ENCODE measurements at places on chromosomes 2 and 18.

DNA sequence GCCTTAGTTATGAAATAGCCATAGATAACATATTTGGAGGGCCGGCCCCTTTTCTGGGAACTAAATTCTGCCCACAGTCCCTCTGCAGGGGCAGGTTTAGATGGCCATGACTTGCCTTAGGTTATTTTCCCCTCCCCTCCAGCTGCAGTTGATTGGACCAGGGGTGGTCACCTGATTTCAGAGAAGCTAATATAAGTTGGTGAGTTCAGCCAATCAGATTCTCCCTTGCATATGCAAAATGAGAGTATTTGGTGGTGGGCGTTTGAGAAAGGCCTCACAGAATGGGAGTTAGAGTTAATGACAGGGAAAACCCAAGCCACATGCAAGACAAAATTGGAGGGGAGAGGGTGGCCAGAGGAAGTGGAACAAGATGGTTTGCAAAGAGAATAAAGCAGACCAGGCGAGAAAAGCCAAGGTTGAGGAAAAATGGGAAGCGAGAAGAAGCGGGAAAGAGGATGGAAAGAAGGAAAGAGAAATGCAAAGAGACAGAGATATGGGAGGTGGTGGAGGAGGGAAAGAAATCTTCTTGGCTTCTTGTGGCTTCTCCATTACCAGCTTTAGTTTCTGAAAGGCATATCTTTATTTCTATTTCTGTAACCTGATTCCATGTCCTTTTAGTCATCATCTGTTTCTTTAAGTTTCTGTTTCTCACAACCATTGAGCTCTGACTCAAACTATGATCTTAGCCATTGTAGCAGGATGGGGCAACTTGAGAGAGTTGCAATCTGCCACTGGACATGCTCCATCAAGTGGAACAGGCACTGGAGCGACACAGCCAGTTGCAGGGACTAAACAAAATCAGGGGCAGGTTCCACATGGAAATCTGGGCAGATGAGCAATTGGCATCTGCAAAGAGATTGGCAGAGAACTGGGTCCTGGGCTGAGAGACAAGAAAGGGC, 108.1 kb upstream of the SIX3 start:
- peak overlapping the region; percentile 60 for H3K4me3 ChIP-seq
- no peaks in the 10 kb centered on the region for H3K36me3 ChIP-seq
- DNase-seq, result peak; percentile 35
- H3K4me1 ChIP-seq, result peaks cover 55% of the 10 kb centered on the region
- H3K27ac ChIP-seq, result peak overlapping the region; percentile 36

GRCh38 chr2:103738108-103738507, 976.3 kb downstream of the TMEM182 start:
- DNase-seq, result no peak
- H3K4me1 ChIP-seq, result no peaks in the 10 kb centered on the region
- no peak overlapping the region for H3K4me3 ChIP-seq
- no peaks in the 10 kb centered on the region for H3K27me3 ChIP-seq

GRCh38 chr18:79387214-79387613, 8.5 kb upstream of the NFATC1 start:
- H3K27me3 ChIP-seq, result peaks cover 31% of the 10 kb centered on the region
- H3K27ac ChIP-seq, result no peak overlapping the region
- peaks cover 14% of the 10 kb centered on the region for H3K4me1 ChIP-seq
- DNase-seq, result no peak
- no peaks in the 10 kb centered on the region for H3K36me3 ChIP-seq
- H3K4me3 ChIP-seq, result no peak overlapping the region

GRCh38 chr2:24930768-24931167, 10.7 kb upstream of the ADCY3 start:
- no peak overlapping the region for H3K4me3 ChIP-seq
- peaks cover 10% of the 10 kb centered on the region for H3K4me1 ChIP-seq
- no peak overlapping the region for H3K27ac ChIP-seq
- no peak for DNase-seq
- no peaks in the 10 kb centered on the region for H3K36me3 ChIP-seq

- peaks cover 14% of the 10 kb centered on the region for H3K4me1 ChIP-seq
- no peak for DNase-seq
- H3K27ac ChIP-seq, result no peak overlapping the region
- no peak overlapping the region for H3K4me3 ChIP-seq
- no peaks in the 10 kb centered on the region for H3K36me3 ChIP-seq
Measured at GRCh38 chr2:174005801-174006419, 40.7 kb upstream of the SP3 start.

DNA sequence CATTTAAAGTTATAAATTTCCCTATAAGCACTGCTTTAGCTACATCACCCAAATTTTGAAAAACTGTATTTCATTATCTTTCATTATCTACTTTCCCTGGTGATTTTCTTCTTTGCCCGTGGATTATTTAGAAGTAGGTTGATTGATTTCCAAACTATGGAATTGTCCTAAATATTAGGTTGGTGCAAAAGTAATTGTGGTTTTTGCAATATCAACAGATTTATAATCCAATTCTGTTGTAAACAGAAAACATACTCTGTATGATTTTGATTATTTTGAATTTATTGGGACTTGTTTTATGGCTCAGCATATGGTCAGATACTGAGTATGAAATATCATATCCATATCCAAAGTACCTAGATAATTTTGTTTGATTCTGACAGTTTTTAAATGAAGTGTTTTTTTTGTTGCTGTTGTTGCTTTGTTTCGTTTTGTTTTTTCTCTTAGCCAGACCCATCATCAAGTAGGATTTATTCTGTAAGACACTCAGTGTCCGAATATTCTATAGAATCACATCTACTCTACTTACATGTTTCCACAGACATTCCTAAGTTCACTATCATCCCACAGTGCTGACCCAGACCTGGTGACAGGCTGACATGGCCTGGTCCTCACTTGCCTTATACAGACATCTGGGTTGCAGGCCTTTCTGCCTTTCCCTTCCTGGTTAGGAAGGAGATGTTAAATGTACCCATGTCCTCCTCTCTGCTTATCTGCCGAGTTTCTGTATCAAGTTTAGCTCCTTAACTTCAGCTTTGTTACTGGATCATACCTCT, 2.1 kb upstream of the TRABD2A start:
- H3K4me1 ChIP-seq, result peaks cover 63% of the 10 kb centered on the region
- H3K4me3 ChIP-seq, result peak overlapping the region; percentile 88
- H3K36me3 ChIP-seq, result peaks cover 1% of the 10 kb centered on the region
- H3K27me3 ChIP-seq, result no peaks in the 10 kb centered on the region
- H3K27ac ChIP-seq, result peak overlapping the region; percentile 91

- no peak for DNase-seq
- no peaks in the 10 kb centered on the region for H3K4me1 ChIP-seq
- no peak overlapping the region for H3K27ac ChIP-seq
- no peaks in the 10 kb centered on the region for H3K27me3 ChIP-seq
- no peak overlapping the region for H3K4me3 ChIP-seq
- no peaks in the 10 kb centered on the region for H3K36me3 ChIP-seq
Measured at GRCh38 chr18:8689517-8689916, 15.8 kb upstream of the MTCL1 start.

DNA sequence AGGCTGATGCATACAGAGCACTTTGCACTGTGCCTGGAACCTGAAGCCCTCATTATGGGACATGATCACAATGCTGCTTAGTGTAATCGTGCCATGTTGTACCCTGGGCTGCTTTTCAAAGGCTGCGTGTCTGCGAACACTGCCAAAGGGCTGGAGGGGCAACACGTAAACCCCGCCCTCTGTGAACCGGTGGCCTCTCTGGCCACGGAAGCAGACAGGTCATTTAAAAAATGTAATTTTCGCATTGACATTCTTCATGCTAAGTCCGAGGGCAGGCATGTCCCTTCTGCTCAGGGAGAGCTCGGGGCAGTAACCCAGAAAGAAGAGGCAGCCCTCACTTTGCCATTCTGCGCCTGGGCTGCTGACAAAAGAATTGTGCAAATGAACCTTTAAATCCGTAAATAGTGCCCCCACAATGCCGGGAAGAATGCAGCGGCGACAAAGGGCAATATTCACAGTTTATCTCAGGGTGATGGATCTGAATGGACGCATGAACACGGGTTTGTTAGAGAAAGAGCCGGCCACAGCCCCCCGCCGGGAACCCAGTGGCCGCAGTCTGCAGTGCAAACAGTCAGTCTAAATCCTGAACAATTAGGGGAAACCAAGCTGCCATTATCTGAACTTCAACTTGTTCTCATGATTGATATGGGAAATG, 226.1 kb downstream of the MYCN start:
- H3K27me3 ChIP-seq, result peaks cover 7% of the 10 kb centered on the region
- no peak for DNase-seq
- H3K4me3 ChIP-seq, result no peak overlapping the region

DNA sequence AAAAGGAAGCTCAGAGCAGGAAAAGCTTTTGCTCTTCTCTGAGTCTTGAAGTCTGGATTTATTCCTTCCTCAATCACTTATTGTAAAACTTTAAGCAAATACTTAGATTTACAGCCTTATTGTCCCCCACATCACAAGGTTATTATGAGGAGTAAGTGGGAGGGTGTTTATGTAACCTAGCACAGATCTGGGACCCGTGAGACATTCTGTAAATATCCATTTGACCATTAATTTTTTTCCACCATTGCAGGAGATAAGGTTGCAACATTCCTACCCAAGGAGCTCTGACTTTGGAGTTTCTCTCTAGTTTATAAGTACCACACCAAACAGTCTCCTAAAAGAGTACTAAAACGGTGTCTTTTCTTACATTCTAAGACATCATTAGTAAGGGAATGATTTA, 52.1 kb upstream of the CTIF start:
- H3K36me3 ChIP-seq, result no peaks in the 10 kb centered on the region
- no peak for DNase-seq
- H3K27me3 ChIP-seq, result peaks cover 48% of the 10 kb centered on the region
- H3K4me1 ChIP-seq, result no peaks in the 10 kb centered on the region
- no peak overlapping the region for H3K4me3 ChIP-seq

DNA sequence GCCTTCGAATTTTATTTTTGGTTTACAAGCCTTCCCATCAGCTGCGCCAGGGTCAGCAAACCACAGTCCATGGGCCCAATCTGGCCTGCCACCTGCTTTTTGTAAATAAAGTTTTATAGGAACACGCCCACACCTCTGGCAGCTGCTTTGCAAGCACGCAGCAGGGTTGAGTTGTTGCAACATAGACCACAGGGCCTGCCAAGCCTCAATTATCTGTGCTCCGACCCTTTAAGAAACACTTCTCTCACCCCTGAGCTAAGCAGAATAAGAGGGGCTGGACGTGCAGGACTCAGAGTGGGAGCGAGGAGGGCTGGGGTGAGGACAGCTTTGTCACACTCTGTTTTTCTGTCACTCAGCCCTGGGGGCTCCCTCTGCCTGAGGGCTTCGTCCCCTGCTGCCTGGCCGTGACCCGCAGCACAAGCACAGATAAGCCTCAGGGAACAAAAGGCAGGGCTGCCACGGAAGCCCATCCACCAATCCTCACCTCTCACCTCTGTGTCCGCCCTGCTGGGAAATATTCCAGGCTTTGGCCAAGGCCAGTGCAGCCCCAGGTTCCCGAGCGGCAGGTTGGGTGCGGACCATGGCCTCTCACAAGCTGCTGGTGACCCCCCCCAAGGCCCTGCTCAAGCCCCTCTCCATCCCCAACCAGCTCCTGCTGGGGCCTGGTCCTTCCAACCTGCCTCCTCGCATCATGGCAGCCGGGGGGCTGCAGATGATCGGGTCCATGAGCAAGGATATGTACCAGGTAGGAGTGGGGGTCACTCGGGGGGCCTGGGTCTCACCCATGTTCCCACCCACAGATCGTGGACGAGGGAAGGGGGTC, at the start of gene AGXT:
Gene AGXT (plus strand): TSS at position 539 of the 823 bp plus-strand sequence. CDS start 42 bp downstream, at position 581.
- H3K36me3 ChIP-seq, result no peaks in the 10 kb centered on the region
- peaks cover 5% of the 10 kb centered on the region for H3K4me1 ChIP-seq
- no peak within 1 kb of the TSS for H3K27ac ChIP-seq

- no peaks in the 10 kb centered on the region for H3K36me3 ChIP-seq
- no peak overlapping the region for H3K27ac ChIP-seq
- peaks cover 23% of the 10 kb centered on the region for H3K4me1 ChIP-seq
- no peak overlapping the region for H3K4me3 ChIP-seq
Measured at GRCh38 chr2:12265646-12266045, 451.1 kb upstream of the TRIB2 start.

- no peaks in the 10 kb centered on the region for H3K27me3 ChIP-seq
- H3K27ac ChIP-seq, result no peak overlapping the region
- no peaks in the 10 kb centered on the region for H3K36me3 ChIP-seq
- H3K4me3 ChIP-seq, result no peak overlapping the region
- DNase-seq, result no peak
- peaks cover 33% of the 10 kb centered on the region for H3K4me1 ChIP-seq
Measured at GRCh38 chr18:79372991-79373390, 22.7 kb upstream of the NFATC1 start.

DNA sequence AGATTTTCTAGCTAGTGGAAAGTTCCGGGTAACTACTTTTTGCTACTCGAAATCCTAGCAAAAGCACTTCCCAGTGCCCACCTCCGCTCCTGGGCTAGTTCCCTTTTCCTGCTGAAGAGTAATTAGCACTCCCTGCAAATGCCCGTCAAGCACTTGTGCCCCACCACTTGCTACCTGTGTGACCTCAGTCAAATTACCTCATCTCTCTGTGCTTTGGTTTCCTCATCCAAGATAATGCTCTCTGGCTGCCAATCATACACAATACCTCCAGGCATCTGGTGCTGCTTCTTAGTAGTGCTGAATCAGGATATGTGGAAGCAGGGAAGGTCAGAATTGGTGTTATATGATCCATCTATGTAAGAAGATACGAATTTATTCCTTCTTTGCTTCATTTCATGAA, 102.1 kb upstream of the CDCA7 start:
- DNase-seq, result no peak
- H3K27me3 ChIP-seq, result peaks cover 38% of the 10 kb centered on the region
- no peak overlapping the region for H3K4me3 ChIP-seq
- no peaks in the 10 kb centered on the region for H3K36me3 ChIP-seq
- no peak overlapping the region for H3K27ac ChIP-seq

DNA sequence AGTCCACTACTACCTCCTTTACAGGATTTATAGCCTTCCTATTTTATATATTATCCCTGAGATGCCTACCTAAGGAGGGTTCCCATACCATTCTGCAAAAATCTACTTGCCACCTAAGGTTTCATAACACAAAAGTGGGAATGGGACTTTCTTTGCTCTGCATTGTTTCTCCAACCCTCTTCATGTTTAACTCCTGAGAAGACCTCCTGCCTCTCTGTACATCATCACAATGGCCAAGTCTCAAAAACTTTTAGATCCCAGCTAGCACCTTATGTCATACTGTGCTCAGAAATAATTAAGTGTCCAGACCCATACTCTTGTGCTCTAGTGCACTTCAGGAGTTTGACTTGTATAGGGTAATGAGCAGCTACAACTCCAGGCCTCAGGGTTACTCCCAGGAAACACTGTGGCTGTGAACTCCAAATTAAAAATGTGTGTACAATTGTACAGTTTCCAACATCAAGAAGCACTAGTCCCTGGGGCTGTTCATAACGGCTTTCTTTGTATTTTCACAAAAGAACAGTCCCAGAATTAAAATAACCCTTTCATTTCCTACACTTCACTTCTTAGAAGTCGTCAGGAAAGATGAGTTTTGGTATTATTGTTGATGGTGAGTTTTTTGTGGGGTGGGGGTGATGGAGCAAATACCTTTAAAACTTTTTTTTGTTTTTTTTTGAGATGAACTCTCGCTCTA, 39.4 kb downstream of the METAP1D start:
- H3K27me3 ChIP-seq, result no peaks in the 10 kb centered on the region
- no peak overlapping the region for H3K4me3 ChIP-seq
- no peak overlapping the region for H3K27ac ChIP-seq
- no peaks in the 10 kb centered on the region for H3K36me3 ChIP-seq
- no peak for DNase-seq
- H3K4me1 ChIP-seq, result no peaks in the 10 kb centered on the region

Measured in activated T-cell treated with anti-CD3 and anti-CD28 coated beads, Interleukin-2, amount 50 U/mL, for 72 hours (primary cell).